NT2/D1 (cell line): ENCODE measurements at places on chromosomes 3 and 15.
A peak's percentile ranks its signal among the peaks of the same experiment; 100 is the strongest.

DNA sequence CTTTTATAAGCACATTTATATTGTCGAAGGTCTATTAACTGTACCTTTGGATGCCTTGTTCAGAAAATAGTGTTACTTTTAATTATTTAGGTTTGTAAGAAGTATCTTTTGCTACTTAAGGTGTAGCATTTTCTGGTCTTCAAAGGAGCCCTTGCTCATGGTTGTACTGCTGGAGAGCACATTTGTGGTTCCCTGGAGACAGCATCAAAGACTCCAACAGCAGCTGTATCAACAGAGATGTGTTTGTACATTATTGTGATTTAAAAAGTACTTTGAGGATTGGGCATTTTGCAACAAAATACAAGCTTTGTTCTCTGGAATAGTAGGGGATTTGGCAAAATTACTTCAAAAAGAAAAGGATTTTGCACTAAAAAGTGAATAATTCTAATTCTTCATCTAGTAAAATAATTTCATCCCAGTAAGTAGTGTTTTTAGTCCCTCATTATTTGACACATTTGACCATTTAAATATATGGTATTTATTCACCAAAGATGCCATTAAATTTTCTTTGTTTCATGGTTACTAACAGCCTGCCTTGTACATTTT, 16.5 kb downstream of the TBC1D23 start:
- no peak for DNase-seq

DNA sequence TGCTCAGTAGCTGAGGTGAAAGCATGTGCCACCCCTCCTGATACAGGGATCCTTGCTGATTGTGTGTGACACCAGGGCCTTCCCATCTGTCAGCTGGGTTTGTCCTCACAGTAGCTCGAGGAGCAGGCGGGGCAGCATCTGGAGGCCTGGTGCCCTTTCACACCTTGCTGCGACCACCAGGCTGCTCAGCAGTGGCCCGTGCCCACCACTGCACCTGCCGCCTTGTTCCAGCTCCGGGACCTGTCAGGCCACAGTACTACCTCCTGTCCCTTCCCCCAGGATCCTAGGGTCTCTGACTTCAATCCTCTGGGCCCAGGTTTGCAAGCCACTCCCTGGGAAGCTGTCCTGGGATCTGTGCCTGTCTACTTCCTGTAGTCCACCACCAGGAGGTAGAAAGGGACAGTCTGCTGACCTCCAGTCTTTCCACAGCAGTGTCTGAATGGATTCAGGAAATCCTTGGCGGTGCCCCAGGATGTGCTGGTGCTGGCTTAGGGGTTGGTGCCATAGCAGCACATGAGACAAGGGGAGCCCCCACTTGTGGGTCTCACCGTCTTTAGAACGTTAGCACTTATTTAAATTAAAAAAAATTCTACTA, 27.5 kb downstream of the APBA2 start:
- no peak for DNase-seq

- no peak for DNase-seq
These were observed 53.9 kb downstream of the LINGO1 start for GRCh38 chr15:77578641-77579372.

- DNase-seq = no peak
These were observed 39.5 kb upstream of the FMN1 start for GRCh38 chr15:33234020-33234461.

DNA sequence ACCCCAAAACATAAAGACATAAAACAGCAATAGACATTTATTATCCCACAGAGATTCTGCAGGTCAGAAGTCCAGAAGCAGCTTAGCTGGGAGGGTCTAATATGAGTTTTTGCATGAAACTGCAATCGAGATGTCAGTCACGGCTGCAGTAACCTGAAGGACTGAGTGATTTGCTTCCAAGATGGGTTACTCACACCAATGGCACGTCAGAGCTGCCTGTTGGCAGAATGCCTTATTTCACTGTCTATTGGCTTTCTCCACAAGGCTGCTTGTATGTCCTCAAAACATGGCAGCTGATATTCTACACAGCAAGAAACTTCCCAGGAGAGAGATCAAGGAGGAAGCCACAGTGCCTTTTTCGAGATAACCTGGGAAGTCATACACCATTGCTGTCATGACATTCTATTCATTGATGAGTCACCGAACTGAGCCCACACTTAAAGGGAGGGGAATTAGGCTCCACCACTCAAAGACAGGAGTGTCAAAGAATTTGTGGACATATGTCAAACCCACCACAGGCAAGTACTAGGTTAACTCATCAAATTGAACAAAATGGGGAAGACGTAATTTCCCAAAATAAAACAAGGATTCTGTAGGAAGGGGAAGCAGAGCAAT, 122.2 kb downstream of the SYNPR start:
- no peak for DNase-seq

DNA sequence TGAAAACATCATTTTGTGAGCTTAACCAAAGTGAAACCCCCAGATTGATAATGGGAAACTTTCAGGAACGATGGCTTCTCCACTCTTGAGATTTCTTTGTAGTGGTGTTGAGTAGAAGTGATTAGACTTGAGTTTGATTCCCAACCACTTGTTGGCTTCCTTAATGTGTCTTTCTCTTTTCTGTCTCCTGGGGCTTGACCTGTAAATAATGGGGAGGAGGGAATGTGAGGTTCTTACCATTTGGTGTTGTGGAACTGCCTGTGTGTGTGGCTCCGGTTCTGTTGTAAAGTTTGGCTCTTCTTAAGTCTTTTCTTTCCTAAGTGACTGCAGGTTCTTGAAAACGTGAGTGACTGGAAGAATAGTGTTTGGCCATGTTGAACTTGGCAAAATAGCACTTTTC, 2.7 kb downstream of the CDV3 start:
- DNase-seq = no peak

DNA sequence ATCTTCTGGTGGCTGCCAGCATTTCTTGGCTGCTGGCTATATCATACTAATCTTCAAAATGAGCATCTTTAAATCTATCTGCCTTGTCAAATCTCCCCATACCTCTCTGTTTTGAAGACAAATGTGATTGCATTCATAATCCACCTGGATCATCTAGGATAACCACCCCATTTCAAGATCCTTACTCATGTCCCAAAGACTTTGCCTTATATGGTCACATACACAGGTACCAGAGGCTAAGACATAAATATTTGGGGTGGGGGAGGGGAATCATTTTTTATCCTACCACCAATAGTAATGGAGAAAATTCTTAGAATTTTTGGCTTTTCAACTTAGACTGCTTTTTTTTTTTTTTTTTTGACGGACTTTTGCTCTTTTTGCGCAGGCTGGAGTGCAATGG, 970.8 kb downstream of the PLOD2 start:
- no peak for DNase-seq

DNA sequence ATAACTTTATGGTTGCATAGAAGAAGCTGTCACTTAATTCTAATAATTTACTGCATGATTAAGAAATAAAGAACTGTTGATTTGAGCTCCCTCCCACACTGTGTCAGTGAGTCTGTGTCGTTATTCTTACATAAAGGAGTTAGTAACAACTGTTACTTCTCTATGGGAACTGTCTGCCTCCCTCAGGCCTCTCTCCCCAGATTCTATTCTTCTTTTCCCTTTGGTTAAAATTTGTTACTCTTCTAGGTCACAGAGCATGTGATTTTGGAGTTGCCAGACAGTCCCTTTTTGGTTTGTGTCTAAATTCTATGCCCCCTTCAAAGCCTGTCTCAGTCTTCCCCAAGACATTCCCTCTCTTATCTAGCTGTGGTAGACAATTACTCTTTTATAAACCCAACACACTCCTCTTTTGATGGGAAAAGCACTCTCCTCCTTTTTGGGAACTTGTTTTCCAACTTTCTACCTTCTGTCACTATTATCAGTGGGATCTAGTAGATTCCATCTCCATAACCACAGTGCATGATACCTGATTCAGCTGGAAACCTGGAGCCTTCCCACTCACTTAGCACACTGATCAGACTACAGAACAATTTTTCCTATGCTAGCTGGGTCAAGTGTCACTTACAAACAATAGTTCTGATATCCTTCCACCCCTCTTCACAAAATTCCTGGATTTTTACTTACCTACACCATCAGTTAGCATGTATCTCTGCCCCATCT, 422.1 kb upstream of the TGFBR2 start:
- no peak for DNase-seq

- DNase-seq = no peak
These were observed 52.0 kb downstream of the ILDR1 start for GRCh38 chr3:121970047-121970446.

GRCh38 chr3:151875759-151876158, 2.3 kb downstream of the SUCNR1 start:
- DNase-seq = no peak

DNA sequence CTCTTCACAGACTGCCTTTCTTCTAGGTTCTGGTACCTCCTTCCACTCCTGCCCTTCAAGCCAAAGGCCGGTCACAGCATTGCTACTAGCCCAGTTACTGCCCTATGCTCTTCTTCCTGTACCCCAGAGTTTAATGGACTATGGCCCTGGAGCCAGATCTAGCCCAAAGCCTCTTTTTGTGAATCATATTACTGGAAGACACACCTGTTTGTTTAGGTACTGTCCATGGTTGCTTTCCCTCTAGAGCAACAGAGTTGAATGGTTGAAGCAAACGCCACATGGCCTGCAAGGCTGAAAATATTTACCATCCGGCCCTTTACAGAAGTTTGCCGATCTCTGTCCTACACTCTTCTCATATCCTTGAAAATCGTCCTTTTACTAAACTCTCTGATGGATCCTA, 47.0 kb downstream of the PDZRN3 start:
- DNase-seq = no peak

GRCh38 chr15:70098153-70098460, 390 bp upstream of the TLE3 start:
- no peak for DNase-seq

DNA sequence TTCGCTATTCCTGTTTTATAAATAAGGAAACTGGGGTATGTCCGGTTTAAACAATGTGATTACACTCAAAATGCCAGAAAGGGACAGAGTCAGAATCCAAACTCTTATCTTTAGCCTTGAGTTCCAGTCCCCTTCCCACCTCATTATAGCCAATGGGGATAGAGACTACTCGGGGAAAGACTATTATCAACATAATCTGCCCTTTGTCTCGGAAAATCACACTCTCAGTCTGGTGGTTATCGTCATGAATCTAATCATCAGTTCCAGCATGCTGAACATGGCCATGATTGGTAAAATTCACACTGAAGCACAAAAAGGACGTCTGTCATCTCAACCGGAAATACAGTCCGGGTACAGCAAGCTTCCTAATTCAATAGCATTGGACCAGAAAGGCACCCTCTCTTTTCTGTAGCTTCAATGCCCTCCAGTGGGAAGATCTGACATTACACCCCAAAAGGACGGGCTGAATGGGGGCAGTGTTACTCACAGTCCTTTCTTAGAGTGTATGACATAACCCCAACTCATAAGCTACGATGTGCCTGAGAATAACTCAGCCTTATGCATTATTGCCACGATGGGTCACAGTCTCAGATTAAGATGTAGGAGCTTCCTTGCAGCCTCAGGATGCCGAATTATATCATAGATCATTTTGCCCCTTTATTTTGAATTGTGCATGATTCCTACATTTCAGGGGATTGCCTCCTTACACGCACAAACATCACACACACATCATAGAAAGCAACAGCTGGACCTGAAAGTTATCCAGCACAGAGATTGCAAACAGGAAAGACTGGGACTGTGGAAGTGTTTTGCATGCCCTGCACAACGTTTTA, 390.4 kb upstream of the LMCD1 start:
- DNase-seq = peak; percentile 78
